ENCODE measurements at places on chromosomes 11 and 22. TPM values are rescaled to one million over a fixed set of nuclear protein-coding genes. Genes with fewer than 3 reads are reported as not detected.

DNA sequence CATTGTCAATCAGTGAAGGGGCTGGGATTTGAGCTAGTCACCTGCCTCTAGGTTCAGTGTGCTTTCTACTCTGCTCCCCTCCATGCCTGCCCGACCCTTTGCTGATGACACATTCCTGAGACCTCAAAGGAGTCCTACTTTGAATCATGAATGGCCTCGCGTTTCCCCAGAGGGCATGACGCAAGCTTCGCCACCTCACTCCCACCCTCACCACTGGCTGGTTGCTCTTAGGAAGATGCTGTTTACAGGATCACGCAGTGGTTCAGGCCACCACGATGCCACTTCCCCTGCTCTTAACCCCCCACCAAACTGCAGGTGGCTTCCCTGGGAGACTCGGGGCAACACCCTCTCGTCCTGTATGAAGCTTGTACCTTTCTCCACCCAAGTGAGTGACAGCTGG lies 62.9 kb upstream of the B3GAT1 start:
- no peak for DNase-seq

DNA sequence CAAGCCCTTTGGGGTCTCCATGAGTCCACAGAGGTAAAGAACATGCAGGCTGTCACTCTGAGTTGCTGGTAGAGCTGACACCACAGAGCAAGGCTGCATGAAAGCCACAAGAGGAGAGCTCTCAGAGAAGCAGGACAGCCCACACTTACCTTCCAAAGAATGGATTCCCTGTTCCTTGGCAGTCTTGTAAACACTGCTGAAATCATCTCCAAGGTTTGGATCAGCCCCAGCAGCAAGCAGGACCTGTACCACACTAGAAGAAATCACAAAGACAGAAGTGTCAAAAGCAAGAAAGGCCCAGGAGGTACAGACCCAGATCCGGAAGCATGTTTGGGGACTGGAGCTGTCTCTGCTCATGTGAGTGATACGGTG lies 54.2 kb downstream of the CLPB start:
- peak; percentile 85 for DNase-seq

DNA sequence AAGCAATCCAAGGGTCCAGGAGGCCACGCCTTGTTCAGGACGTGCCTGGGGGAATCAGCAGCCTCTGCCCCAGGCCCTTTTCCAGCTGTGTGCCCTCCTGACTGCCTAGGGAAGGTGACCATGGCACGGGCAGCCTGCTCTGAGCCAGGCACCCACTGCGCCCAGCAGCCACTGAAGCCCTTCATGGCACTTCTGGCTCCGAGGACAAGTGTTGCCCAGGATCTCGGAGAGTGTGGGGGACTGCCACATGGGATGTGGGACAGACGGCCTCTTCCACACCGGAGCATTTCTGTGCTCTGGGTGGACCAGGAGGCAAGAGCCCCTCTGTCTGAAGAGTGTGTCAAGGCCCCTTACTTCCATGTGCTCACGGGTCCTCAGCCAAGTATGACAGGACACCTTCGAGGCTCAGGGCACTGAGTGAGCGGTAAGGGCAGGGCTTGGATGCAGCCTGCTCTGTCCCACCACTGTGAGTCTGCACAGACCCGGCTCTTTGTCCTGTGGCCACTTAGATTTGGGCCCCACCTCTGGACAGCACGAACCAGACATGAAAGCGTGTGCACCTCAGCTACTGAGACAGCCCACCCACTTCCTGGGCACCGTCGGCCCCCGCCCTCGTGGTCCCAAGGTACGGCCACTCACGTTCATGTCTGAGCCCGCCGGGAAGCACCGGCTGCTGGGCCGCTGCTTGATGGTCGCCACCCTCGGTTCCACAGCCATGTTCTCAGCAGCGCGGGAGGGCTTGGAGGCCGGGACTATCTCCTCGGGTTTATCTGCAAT lies 93.6 kb downstream of the CTTN start:
- no peak for DNase-seq

GRCh38 chr11:15494740-15495139 lies 380.0 kb downstream of the INSC start:
- DNase-seq = no peak

GRCh38 chr11:128827191-128827893 lies 39.8 kb downstream of the KCNJ1 start:
- DNase-seq = no peak

- no peak for DNase-seq
Observed at GRCh38 chr11:120130176-120130980, 7.5 kb downstream of the TRIM29 start.

DNA sequence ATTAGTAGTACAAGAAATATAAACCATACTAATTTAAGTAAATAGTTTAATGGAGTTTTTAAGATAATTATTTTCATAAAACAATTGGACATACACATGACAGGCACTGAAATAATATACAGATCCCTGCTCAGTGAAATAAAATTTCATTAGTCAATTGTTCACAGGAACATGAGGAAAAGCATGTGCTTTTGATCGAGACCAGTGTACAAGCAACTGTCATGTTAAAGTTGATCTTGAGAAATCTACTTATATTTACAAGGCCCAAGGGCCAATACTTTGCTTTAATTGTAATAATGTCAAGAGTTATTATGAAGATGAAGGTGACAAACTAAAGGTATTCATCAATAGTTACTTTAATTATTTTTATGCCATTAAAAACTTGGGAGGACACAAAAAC lies 792.7 kb upstream of the LUZP2 start:
- DNase-seq = no peak

FAM180B gene
- total RNA-seq = 0.63 TPM

SCGB1A1 gene
- not detected for total RNA-seq

LRRN4CL gene
- 1.3 TPM for total RNA-seq
